H4 (cell line): ENCODE measurements at places on chromosomes 5 and 9. TPM values are rescaled to one million over a fixed set of nuclear protein-coding genes. Genes with fewer than 3 reads are reported as not detected.

C1QTNF2 gene
- 2.2 and 2.6 TPM in 2 replicates for total RNA-seq

PCDHGB7 gene
- 0.58 and 1.4 TPM in 2 replicates for total RNA-seq

SNCAIP gene
- 0.91 and 1.7 TPM in 2 replicates for total RNA-seq

FAF2 gene
- total RNA-seq, result 59.3 and 64.6 TPM in 2 replicates

LCN6 gene
- total RNA-seq, result not detected in 2 replicates

TYRP1 gene
- total RNA-seq, result 3.8 and 5.9 TPM in 2 replicates

RPP25L gene
- 52.8 and 59.3 TPM in 2 replicates for total RNA-seq

STPG3 gene
- total RNA-seq, result not detected in 2 replicates

FANCC gene
- total RNA-seq, result 8.7 and 12.3 TPM in 2 replicates

GRXCR2 gene
- not detected in 2 replicates for total RNA-seq

ACTBL2 gene
- 6.7 and 7.0 TPM in 2 replicates for total RNA-seq

PLGRKT gene
- 19.5 and 19.7 TPM in 2 replicates for total RNA-seq

DNA sequence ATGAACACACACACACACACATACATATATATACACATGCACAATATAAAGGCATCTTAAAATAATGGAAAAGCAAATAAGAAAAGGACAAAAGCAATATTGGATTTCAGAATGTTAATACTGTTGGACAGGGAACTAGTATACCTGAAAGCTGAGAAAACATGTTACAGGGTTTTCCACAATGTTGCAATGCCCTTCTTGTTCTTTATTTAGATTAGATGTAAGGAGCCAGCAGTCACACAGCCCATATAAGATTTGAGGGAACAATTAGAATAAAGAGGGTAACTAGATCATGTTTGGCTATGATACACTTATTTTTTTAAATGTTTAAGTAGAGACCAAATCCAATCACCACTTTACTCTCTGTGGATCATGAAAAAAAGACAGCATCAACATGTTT lies 61.7 kb downstream of the SH3TC2 start:
- DNase-seq, result no peak

DNA sequence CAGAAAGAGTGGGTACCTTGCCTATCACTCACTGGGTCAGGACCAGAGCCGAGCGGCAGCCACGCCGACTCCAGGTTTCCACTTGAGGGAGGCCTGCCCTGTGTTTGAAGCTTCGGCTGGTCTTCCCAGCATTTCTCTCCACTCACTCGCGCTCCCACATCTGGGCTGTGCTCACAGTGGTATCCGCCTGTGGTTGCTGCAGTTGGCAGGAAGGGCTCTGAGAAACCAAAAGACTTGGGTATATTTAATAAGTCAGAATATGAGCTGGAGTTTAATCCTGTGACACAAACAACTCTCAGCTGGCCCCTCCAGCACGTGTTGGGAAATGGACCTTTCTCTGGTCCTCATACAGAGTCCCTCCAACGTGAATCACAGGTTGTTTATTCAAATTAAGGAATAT lies 70.9 kb downstream of the SPRY4 start:
- DNase-seq, result peak; percentile 44

- no peak for DNase-seq
Measured at GRCh38 chr5:376799-377325, 55.3 kb downstream of the AHRR start.

- DNase-seq, result no peak
Measured at GRCh38 chr5:127813633-127814587, 110.7 kb downstream of the CCDC192 start.

- no peak for DNase-seq
Measured at GRCh38 chr9:69425136-69425801, 100.3 kb downstream of the ENTREP1 start.

GRCh38 chr5:72654231-72654630 lies 147.0 kb upstream of the ZNF366 start:
- DNase-seq, result no peak

- no peak for DNase-seq
Measured at GRCh38 chr9:27800159-27800558, 226.9 kb upstream of the C9orf72 start.

DNA sequence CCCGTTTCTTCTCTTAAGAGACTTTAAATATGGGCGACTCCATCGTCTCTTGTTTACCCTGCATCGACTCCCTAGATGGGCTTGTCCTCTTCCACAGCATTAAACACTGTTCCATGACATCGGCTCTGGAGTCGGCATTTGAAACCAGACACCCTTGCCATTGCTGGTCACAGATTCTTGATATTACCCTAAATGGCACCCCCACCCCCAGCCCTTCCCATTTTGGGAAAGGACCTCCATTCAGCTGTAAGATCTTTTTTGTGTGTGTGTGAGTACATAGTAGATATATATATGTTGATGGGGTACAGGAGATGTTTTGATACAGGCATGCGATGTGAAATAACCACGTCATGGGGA lies 51.1 kb upstream of the SH3PXD2B start:
- no peak for DNase-seq

DNA sequence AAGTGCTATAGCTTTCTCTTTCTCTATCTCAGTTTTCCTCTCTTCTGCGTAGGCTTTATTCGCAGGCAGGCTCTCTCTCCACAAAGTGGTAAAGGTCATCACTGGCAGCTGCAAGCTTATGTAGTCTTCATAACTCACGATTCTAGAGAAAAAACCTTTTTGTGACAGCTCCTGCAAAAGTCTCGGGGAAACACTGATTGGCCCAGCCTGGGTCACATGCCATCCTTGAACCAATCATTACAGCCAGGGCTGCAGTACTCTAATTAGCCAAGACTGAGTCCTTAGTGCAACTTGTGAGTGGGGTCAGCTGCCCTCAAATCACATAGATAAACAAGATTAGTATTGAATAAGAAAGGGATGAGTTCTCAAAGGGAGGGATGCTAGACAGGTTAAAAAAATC lies 18.3 kb upstream of the FRMPD1 start:
- DNase-seq, result no peak

GRCh38 chr9:107699231-107699630 lies 209.7 kb upstream of the KLF4 start:
- no peak for DNase-seq

GRCh38 chr5:50968356-50969149 lies 302.1 kb downstream of the PARP8 start:
- no peak for DNase-seq

DNA sequence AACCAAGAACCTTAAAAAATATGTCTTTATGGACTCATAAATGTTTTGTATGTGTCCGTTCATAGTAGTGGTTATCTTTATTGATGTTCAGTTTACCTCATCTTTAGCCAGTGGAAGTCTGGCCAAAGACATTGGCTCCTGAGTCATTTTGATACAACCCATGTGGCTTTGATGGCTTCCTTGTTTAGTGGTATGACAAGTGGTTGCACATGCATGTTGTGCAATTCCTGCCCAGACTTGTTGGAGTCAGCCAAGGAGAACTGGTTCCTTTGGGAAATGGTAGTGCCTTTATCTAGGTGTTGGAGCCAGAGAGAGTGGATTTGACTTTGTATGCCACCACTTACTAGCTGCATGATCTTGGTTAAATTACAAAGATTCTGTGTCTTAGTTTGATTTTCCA lies 94.3 kb downstream of the RPS23 start:
- peak; percentile 41 for DNase-seq

DNA sequence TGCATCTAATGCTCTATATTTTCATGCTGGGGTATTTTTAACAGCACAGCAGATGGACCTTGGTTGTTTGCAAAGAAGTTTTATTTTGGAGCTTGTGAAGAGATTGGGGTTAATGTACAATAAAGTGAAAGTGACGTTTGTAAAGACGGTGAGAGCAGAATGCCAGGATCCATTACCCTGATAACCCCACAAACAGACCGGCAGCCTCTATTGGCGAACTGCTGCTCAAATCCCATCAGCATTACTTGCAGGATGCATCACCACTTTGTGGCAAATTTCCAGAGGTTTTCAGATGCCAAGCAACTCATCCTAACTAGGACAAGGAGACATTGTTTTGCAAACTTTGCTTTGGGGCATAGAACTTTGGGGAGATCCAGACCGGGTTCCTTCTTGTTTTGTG lies 383.3 kb upstream of the ZNF462 start:
- no peak for DNase-seq

DNA sequence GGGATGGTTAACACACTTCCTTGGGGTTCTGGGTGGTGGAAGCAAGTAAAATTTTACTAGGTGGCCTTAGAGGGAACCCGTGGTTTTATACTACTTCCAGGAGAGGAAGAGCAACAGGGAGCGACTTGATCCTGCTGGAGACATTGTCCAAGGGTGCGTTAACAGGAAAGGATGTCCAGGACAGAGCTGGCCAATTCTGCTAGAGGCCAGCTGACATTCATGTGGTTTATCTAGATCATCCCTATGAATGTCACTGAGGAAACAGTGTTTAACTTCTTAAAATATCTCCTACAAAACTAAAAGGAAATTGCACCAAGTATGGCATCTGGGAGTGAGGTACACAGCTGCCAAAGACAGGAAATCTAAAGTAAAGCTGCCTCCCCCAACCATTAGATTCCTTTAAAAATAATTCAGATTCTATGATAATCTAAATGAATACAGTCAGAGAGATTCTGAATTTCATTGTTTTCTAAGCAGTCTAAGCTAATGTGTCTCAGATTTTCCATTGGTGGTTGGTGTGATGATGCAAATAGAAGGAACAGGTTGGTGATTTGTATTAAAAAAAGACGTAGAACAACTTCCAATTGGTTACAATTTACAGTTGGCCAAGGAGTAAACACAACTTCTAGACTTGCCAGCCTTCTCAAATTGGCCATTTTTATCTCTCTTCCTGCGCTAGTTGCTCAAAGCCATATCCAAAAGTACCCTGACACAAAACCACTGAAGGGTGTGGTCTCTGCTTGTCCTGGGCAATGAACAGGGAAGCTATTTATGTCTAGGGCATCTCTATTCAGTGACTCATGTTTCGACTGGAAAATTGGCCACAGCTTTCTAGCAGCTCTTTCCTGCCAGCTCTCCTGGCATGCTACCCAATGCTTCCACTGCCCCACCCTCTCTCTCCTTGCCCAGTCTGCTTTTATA lies 574.7 kb upstream of the MEF2C start:
- peak; percentile 96 for DNase-seq

DNA sequence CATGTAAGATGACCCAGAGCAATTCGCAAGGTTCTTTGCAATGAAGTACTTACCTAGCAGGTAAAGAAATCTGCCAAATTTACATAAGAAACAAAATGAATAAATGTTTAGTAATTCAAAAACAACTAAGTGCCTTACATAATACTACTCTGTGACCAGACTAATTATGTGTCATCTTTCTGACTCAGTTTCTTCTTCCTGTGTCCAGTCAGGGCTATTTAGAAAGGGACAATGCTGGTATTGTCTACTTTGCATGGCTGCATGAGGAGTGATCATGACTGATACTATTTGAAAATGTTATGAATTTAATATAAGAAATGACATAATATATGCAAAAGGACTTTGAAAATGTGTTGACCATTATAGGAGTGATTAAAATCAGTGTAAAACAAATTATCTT lies 210.0 kb downstream of the TMEM161B start:
- DNase-seq, result no peak

DNA sequence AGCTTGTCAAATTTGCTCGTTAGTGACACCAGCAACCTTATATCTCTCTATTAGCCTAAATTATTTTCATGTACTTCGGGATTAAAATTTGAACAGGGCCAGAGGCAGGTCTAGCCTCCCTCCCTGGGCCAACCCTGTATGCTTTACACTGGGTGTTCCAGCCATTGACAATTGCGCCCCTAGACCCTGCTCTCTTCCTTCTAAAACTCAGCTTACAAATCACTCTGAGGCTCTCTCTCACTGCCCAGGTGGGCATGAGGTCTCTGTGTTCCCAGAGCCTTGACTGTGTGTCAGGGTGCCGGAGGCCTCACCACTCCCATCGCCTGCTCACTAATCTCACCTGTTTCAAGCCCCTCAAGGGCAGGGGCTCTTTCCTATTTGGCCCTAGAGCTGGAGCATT lies 6.4 kb upstream of the CFAP90 start:
- no peak for DNase-seq

GRCh38 chr5:110377361-110377760 lies 349.1 kb downstream of the TMEM232 start:
- no peak for DNase-seq

DNA sequence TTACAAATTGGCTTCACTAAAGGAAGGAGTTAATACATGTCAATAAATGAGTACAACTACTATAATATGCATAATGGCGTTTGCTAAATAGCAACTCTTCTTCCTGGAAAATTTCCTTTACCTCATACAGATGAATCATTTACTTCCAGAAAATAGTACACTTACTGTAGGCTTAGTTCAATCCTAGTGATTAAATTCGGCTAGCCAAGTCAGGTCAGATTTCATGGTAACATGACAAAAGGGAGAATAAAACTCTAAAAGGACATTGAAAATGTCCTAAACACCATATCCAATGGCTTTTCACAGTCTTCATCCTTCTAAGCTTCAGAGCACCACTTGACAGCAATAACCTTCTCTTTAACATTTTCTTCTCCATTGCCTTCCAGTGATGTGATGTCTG lies 42.1 kb upstream of the ZFAND5 start:
- DNase-seq, result no peak

DNA sequence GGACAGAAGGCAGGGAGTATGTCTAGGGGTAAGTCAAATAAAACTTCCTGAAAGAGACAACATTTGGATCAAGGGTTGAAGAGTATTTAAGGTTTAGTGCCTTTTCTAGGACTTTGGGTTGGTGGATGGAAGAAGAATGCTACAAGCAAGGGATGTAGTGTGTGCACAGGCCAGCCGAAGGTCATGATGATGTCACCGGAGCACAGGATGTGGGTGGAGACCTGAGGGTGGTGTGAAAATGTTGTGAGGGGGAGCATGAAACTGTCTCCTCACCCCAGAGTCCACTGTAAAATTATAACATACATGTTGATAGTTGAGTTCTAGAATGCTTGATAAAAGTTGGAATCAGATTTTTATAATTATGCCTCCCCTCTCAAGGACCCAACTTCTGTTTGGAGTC lies 553.3 kb upstream of the SGCD start:
- no peak for DNase-seq

- DNase-seq, result no peak
Measured at GRCh38 chr5:22892441-22892840, 39.3 kb upstream of the CDH12 start.
